Upper lobe of left lung (tissue), 6 donors: ENCODE measurements at places on chromosomes 7 and 10. TPM values are rescaled to one million over a fixed set of nuclear protein-coding genes. Genes with fewer than 3 reads are reported as not detected.
A peak's percentile ranks its signal among the peaks of the same experiment; 100 is the strongest.

DNA sequence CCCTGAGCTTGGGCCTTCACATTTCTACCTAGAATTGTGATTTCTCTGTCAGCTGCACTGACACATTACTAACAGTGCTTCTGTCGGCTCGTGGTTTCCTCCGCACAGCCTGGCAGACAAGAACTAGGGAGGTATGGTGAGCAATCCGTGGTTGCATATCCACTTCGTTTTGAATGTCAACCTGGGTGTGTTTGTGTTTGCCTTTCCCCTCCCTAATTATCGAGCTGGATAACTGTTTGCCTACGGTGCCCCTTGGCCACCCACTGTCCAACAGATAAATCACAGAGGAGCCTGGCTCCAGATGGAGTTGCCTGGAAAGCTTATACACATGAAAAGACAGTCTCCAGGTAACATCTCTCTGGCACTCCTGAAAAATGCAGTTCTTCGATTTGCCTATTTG lies 228.8 kb downstream of the TRIL start:
- DNase-seq, result no peak
- no peak overlapping the region for H3K27ac ChIP-seq
- H3K36me3 ChIP-seq, result no peaks in the 10 kb centered on the region

- H3K4me3 ChIP-seq, result peak overlapping the region; percentile 21
- DNase-seq, result no peak
- H3K27ac ChIP-seq, result peak overlapping the region; percentile 69
- no peaks in the 10 kb centered on the region for H3K27me3 ChIP-seq
Measured at GRCh38 chr7:135757719-135758411, 9.3 kb upstream of the FAM180A start.

DNA sequence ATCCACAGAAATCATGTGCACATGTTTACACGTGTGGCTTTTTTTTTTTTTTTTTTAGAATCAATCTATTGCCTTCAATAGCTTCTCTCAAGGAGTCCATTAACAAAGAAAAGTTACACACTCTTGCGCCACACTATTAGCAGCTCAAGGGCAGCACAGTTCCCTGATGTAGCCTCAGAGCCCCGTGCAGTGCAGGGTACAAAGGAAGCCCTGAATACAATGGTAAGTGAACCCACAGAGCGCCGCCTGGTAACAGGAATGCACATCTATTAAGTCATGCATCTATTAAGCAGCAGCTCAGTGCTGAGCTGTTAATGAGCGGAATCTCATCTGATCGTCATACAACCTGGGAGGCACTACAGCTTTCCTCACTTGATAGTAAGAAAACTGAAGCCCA lies 113.7 kb upstream of the PDLIM1 start:
- H3K27me3 ChIP-seq, result no peaks in the 10 kb centered on the region
- H3K27ac ChIP-seq, result no peak overlapping the region
- no peak overlapping the region for H3K4me3 ChIP-seq
- peaks cover 34% of the 10 kb centered on the region for H3K36me3 ChIP-seq
- no peak for DNase-seq

The ZCCHC24 gene
- 18.5 TPM for total RNA-seq

DNA sequence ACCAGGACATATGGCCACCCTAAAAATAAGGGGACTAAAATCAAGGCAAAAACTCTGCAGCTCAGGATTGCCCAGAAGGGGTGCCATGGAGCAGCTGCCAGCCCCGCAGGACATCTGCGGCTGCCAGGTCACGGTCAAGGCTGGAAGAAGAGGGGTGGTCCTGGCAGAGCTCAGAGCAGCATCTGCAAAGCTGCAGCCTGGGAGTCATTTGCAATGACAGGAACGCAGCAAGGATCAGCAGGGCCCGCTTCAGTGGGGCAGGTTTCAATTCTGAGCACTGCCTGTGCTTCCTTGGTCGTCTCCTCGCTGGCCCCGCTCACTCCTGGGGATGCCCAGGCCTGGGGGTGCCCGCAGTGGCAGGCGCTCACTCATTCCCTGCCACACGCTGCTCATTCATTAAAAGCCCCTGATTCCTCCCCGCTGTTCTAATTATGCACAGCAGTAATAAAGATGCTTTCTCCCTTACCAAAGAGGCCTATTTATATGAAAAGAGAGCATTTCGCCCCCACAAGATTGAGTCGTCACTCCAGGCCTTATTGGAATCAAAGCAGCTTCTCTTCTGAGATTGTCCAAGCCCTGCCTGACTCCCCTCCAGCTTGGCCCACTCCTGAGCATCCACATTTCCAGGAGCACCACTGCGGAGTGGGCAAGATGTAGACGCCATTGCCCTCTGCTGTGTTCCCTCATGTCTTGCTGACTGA lies 4.6 kb downstream of the HSPA12A start:
- no peak overlapping the region for H3K4me3 ChIP-seq
- no peaks in the 10 kb centered on the region for H3K27me3 ChIP-seq
- no peaks in the 10 kb centered on the region for H3K36me3 ChIP-seq

DNA sequence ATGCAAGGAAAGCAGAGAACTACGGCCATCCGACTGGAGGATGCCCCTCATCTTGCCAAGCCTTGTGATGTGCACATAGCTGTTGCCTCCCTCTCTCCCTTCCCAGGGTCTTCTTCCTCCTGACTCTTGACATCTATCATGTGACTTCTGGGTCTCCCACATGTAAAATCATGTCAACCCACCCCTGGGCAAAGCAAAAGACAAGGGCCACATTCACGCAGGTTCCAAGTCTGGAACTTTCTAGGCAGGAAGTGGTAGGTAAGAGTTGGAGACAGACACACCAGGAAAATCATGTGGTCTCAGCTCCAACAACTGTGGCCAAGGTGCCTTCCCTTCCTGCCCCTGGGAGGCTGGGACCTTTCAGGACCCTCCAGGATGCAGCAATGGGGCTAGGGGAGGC lies 187.3 kb downstream of the CXCL12 start:
- H3K27me3 ChIP-seq, result no peaks in the 10 kb centered on the region
- no peak overlapping the region for H3K4me3 ChIP-seq
- no peak overlapping the region for H3K27ac ChIP-seq
- H3K36me3 ChIP-seq, result no peaks in the 10 kb centered on the region
- H3K4me1 ChIP-seq, result peaks cover 4% of the 10 kb centered on the region

- peaks cover 18% of the 10 kb centered on the region for H3K36me3 ChIP-seq
- no peaks in the 10 kb centered on the region for H3K27me3 ChIP-seq
- H3K27ac ChIP-seq, result no peak overlapping the region
- H3K4me1 ChIP-seq, result no peaks in the 10 kb centered on the region
- no peak for DNase-seq
Measured at GRCh38 chr7:157412021-157412443, 75.2 kb downstream of the DNAJB6 start.

The HMX2 gene
- not detected for total RNA-seq

- H3K27ac ChIP-seq, result peak overlapping the region; percentile 84
- H3K4me1 ChIP-seq, result peaks cover 73% of the 10 kb centered on the region
- H3K4me3 ChIP-seq, result peak overlapping the region; percentile 51
- no peaks in the 10 kb centered on the region for H3K27me3 ChIP-seq
- peaks cover 20% of the 10 kb centered on the region for H3K36me3 ChIP-seq
- no peak for DNase-seq
Measured at GRCh38 chr10:62048919-62049623, 147.6 kb downstream of the ARID5B start.

The GALNT11 gene
- total RNA-seq, result 42.0 TPM

DNA sequence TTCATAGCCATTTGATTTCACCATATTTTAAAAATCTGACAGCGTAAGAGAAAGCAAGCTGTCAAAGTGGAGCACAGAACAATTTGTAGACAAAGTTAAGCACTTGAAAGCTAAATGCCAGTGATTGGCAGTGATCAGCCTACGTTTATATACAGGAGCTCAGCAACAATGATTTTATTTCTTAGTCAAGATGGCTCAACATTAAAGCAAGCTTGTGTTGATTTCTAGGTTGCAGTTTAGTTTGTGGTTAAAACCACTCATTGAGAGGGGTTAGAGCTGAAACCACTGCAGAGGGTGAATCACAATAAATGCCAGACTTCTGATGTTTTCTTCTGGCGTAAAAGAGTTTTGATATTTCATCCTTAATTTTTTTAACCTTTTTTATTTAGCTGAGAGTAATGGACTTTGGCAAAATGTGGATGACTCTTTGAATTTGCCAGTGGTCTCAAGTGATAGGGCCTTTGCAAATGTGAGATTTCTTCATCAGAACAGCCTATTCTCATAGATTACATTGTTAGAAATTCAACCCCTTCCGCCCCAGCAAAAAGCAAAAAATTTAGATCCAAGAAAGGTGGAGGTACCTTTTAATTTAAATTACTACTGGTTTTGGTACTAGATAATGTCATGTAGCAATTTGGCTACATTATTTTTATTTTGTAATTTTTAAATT lies 73.8 kb downstream of the SHOC2 start:
- no peaks in the 10 kb centered on the region for H3K36me3 ChIP-seq
- H3K27me3 ChIP-seq, result no peaks in the 10 kb centered on the region
- H3K4me1 ChIP-seq, result no peaks in the 10 kb centered on the region
- H3K4me3 ChIP-seq, result no peak overlapping the region

GRCh38 chr7:157432957-157433576 lies 96.3 kb downstream of the DNAJB6 start:
- H3K36me3 ChIP-seq, result no peaks in the 10 kb centered on the region
- no peaks in the 10 kb centered on the region for H3K27me3 ChIP-seq

GRCh38 chr7:36781011-36781738 lies 56.9 kb upstream of the AOAH start:
- peaks cover 14% of the 10 kb centered on the region for H3K4me1 ChIP-seq
- no peaks in the 10 kb centered on the region for H3K27me3 ChIP-seq
- H3K4me3 ChIP-seq, result no peak overlapping the region
- DNase-seq, result no peak

The PCLO gene
- 5.2 TPM for total RNA-seq
